Central memory CD4-positive, alpha-beta T cell (primary cell): ENCODE measurements at places on chromosomes 2 and 18.

DNA sequence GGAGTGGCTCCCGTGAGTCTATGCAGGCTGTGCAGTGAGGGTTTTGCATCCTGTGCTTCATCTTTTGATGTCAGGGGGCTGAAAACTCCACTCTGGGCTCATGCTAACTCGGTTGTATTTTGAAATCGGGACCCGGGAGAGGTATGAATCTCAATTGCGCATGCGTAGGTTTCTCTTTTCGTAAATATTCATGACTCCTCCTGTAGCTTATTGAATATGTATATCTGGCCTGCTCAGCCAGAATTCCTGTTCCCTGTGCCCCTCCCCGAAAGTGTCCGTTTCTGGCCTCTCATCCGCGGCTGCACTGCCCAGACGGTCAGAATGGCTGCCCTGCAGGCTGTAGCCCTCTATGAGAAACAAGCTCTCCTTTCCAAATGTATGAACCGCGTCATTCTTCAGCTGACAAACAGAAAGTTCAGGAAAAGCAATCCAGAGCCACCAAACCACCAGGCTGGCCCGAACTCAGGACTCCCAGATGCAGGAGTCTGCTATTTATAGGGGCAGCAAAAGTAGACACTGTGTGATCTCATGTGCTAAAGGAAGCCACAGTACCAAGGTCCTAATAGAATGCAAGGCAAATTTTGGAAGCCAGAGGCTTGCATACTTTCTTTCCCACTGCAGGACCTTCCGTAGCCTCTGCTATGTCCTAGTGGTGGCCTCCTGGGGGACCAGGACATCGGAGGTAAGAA lies 41.7 kb downstream of the AKAIN1 start:
- DNase-seq: no peak

- no peak for DNase-seq
These were observed 507.0 kb upstream of the CHAC2 start for GRCh38 chr2:53260568-53260967.

GRCh38 chr2:56267415-56267788 lies 83.6 kb downstream of the CCDC85A start:
- DNase-seq: no peak

GRCh38 chr2:14749884-14750283 lies 117.4 kb downstream of the LRATD1 start:
- DNase-seq: no peak

GRCh38 chr2:215973954-215974699 lies 39.2 kb downstream of the MREG start:
- no peak for DNase-seq

DNA sequence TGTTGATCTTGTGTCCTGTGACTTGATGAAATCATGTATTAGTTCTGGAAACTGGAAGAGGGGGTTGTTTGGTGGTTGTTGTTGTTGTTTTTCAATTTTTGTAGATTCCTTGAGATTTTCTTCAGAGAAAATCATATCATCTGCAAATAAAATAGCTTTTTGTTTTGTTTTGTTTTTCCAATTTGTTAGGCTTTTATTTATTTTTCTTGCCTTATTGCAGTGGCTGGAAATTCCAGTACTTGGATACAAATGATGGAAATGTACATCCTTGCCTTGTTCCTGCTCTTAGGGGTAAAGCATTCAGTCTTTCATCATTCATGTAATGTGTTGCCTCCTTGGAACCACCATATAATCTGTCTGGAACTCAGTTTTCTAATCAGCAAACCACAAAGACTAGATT lies 50.3 kb upstream of the TRIB2 start:
- DNase-seq: no peak

GRCh38 chr2:75459565-75460310 lies 101.0 kb downstream of the EVA1A start:
- no peak for DNase-seq

DNA sequence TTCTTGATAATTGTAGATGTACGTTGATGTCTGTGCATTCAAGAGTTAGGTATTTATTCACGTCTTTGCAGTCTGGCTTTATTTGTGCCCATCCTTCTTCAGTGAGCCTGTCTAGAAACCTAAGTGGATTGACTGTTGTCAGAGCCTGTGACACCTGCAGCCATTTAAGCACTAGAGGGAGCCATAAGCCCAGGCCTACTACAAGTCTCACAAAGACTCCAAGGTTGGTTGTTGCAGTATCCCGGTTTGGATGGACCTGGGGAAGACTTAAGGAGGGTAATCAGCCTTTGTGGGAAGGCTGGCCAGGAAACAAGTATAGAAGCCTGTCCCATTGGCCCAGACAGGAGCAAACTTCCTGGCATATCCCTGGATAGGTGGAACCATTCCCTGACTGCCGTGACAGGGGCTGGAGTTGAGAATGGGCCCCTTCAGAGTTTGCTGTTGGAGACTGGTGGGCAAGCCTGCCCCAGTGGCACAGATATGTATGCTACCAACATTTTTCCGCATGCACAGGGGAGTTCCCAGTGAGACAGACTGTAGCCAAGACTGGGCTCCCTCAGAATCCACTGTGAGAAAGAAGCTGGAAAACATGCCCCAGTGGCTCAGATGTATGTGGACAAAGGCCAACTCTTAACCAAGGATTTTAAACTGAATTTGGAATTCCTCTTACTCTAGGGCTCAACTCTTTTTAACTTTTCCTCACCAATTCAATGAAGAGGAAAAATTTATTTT lies 9.3 kb upstream of the LRRC30 start:
- DNase-seq: no peak

GRCh38 chr18:69992776-69993175 lies 45.1 kb upstream of the CD226 start:
- no peak for DNase-seq

DNA sequence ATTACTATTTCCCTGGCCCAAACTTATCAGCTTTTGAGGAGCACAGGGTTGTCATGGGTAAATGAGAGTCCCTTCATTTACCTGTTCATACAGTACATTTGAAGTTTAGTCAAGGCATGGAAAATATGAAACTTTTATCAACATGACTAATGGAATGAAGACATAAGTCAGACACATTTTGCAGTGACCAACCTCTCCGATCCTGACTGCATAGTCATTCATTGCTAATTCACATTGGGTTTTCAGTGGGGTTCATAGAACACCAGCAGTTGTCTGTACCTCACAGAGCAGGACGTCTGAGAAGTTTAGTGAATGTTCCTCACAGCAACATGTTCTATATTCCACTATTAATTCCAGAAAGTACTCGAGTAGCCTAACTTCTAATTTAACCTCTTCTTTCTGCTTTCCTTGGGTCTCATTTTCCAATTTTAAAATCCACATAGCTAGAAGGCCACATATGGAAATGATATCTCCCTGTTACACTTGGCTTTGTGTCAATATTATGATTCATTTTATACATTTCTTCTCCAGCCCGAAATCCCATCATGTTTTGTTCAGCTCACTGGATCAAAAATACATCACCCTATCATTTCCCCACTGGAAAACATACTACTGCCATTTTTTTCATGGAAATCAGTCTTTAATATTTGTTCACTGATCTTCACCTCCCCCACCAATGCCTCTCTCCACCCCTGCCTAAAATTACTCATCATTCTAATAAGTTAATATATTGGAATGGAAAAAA lies 65.9 kb downstream of the CDH20 start:
- no peak for DNase-seq

GRCh38 chr2:156437931-156438410 lies 1.8 kb downstream of the GPD2 start:
- DNase-seq: no peak

DNA sequence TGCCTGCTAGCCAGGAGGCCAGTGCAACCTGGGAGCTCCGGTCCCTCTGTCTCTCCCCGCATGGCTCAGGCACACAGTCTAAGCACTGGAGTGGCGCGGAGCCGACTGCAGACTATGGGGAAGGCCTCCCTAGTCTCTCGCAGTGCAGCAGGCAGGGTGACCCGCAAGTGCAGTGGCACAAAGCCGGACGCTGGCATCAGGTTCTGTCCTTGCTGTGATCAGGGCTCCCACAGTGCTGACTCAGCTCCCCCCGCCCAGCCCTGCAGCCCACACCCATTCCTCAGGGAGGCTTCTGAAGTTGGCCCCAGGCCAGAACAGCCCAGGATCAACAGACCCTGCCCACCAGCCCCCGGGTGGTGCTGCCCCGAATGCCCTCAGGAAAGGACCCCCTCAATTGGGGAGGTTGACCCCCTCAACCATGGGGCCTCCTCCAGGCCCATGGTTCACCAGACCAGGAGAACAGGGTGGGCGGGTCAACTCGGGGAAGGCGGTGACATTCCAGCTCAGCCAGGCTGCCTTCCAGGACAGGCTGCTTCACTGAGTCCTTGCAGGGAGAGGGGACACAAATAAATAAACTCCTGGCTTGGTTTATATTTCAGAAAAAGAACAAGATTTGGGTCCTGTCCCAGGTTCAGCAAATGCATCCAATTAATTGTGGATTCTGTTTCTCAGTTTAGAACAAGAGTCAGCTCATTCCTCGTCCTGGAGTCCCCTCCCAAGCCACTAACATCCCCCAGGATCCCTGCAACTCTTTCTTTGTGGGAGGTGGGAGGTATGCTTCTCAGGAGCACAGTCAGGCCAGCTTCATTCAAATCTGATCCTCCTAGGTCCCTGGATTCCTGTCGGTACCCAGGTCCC lies 12.2 kb downstream of the BIN1 start:
- DNase-seq: no peak

DNA sequence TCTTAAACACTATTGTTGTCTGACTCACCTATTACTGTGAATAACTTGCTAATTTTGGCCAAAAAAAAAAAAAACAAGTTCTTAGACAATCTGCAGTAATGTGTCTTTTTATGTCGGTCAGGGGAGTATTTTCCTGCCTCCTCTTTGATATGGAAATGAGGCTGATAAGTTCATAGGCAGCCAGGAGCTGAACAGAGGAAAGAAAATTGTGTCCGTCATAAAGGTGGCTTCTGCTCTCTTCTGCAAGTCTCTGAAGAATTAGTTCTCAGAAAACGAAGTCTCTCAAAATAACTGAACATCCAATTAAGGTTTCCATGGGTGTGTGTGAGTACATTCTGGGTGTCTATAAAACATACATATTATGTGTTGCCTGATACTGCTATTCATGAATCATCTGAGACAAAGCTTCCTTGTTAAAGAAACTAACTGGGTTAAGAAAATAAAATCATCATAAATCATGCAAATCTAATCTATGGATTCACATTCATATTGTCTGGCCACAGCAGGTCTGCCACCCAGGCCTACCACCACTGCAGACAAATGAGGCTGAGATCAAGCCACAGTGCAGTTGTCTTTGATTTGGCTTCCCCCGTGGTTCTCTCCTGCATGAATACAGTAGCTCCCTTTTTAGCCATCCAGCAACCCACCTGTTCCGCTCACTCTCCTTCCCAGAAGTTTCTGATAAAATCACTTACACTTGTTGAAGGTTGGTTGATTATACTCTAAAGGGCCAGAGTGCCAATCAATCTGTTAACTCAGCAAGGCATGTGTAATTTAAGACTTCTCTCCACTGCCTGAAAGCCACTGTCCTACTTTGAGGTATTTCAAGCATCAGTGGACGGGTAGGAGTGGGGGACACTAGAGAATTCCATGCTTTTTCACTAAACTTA lies 19.4 kb upstream of the SP5 start:
- DNase-seq: no peak

DNA sequence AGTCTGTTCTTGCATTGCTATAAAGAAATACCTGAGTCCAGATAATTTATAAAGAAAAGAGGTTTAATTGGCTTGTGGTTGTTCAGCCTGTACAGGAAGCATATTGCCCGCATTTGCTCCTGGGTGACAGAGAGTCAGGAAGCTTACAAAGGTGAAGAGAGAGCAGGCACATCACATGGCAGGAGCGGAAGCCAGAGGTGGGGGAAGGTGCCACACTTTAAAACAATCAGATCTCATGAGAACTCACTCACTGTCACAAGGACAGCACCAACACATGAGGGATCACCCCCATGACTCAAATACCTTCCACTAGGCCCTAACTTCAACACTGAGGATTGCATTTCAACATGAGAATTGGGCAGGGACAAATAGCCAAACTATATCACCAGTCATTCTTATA lies 124.8 kb upstream of the COL5A2 start:
- DNase-seq: peak; percentile 60

DNA sequence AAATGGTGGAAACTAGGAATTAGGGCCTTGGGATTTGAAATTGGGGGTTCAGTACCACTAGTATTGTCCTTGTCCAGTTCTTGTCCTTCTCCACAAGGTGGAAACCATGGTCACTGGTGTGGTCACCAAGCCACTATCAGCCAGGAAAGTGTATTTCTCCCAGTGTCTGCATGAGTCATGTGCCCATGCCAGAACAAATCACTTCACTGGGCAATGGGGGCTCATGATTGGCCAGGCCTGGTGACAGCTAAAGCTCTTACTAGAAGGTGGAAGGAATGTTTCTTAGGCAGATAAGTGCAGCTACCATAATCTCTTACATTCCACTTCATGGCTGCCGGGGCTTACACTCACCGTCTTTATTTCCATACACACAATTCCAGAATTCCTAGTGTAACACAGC lies 124.8 kb upstream of the TACR1 start:
- no peak for DNase-seq
